Activated CD8-positive, alpha-beta memory T cell treated with anti-CD3 and anti-CD28 coated beads for 4 hours (primary cell): ENCODE measurements at places on chromosomes 11 and 22.

DNA sequence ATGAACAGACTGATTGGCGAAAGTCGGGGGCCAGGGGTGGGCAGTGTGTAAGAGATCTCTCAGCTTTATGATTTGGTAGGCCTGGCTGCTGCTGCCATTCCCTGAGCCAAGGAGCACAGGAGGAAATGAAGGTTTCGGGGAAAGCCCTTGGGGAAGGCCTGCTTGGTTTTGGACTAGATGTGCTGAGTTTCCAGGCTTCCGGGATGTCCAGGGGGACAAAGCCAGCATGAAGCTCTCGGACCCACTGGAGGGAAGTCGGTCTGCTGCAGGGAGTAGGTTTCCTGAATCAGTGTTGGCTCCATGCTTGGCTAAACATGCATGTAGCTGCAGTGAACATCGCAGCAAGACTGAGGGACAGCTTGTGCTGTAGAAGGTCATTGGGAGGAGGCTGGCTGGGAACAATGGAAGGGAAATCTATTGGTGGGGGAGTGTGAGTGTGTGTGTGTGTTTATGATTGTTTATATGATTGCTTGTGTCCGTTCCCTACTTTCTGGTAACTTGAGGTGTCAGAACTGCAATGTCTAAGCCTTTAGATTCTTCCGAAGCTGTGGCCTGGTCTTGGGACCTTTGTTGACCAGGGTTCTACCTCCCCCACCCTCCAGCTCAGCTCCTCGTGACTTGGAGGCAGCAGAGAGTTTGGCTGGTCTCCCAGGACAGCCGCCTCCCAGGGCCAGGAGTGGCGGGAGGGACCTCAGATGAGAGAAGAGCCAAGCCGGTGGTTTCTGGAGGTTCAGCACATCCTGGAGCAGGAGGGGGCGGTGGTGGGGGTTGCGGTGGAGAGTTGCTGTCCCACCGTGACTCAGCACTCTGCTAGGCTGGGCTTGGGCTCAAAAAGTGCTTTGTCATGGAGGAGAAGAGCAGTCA lies 4.0 kb upstream of the FTH1 start:
- DNase-seq = no peak

- no peak for DNase-seq
These were observed 6.5 kb upstream of the NAALADL1 start for GRCh38 chr11:65064847-65065240.

DNA sequence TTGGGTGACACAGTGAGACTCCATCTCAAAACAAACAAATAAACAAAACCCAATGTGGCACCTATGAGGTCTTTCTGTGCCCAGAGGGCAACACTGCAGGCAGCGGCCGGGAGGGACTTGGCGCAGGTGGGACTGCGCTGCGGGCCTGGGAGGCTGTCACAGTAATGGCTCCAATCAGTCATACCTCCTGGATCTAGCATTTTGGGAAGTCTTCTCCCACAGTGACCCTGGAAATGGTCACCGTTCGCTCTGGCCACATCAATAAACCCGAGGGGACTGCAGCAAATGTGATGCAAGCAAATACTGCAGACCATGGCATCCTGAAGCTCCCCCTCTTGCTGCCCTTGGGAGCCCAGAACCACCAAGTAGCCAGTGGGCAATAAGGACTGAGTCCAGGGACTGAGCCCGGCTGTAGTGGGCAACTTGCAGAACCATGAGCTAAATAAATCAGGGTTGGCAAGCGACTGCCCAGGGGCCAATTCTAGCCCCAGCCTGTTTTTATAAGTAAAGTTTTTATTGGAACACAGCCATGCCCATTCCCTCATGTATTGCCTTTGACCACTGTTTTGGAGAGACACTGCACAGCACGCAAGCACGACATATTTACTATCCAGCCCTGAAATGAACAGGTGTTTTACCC lies 15.4 kb downstream of the SHANK2 start:
- no peak for DNase-seq

GRCh38 chr22:42608136-42608822 lies 6.4 kb downstream of the POLDIP3 start:
- DNase-seq = no peak

DNA sequence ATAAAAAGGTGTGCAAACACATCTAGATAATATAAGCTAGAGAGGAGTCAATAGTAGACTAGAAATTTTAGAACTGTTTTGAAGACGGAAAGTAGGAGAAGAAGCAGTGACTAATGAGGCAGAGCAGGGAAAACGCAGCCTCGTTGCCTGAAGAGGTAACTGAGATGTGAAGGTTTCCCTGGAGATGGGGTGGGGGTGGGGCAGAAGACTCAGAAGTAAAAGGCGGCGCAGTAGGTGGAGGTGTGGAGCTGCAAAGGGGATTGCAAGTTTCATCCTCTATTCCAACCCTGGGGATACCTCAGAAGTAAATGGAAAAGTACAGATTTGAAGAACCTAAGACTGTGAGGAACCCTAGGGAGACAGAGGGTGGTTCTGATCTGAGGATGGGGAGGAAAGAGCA lies 109.5 kb downstream of the TMPRSS5 start:
- no peak for DNase-seq

GRCh38 chr22:27616033-27616432 lies 185.5 kb downstream of the MN1 start:
- no peak for DNase-seq

DNA sequence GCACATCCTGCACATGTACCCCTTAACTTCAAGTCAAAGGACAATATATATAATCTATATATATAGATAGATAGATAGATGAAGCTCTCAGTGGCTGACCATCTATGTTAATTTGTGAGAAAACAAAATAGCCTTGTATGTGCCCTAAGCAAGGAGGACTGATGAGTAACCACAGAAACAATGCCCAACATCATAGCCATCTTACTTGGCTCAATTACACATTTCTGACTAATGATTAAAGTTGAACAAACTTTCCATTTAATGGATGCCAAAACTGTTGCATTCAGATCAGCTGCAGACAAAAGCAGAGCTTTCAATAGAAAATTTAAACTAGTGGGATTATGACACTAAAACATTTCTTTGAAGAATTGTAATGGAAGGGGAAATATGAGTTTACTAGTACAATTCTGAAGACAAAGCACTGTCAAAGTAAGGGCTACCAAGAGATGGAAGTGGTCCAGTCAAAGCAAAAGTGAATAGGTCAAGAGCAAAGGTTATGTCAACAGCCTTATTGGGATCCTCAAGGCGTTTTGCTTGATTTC lies 1188.2 kb upstream of the RAG2 start:
- DNase-seq = no peak

- no peak for DNase-seq
These were observed 138.4 kb downstream of the DBX1 start for GRCh38 chr11:20021771-20022362.
